ENCODE measurements at places on chromosomes 4 and X. TPM values are rescaled to one million over a fixed set of nuclear protein-coding genes. Genes with fewer than 3 reads are reported as not detected.

Gene LEF1
- 20.7 TPM for total RNA-seq

Gene GPR50
- not detected for total RNA-seq

Gene NOX1
- total RNA-seq, result 0.78 TPM

Gene GABRE
- 97.8 TPM for total RNA-seq

Gene MID1
- total RNA-seq, result 31.8 TPM

Gene RHOH
- total RNA-seq, result 7.7 TPM

Gene RAB39B
- 0.86 TPM for total RNA-seq

Gene DCAF8L2
- total RNA-seq, result not detected

Gene GPAT3
- 3.3 TPM for total RNA-seq

Gene UGT2B15
- 0.47 TPM for total RNA-seq

DNA sequence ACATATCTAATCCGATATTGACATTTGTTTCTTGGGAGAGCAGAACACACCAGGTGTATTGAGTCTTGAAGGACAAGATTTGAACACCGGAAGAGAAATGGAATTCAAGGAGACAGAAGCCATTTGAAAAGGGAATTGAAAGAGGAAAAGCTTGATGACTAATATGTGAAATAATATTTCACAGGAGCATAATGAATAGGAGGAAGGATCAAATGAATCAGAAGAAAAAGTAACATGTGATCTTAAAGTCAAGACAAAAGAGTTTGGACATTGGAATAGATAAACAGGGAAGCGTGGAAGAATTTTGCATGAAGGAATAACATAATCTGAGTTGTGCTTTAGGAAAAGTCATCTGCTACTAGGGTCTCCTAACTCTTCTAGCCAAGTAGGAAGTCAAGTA, 145.5 kb upstream of the PDHA2 start:
- DNase-seq, result no peak

GRCh38 chrX:110287605-110288004, 30.3 kb downstream of the AMMECR1 start:
- DNase-seq, result no peak

- no peak for DNase-seq
Measured at GRCh38 chrX:43064096-43064495, 286.1 kb upstream of the PPP1R2C start.

DNA sequence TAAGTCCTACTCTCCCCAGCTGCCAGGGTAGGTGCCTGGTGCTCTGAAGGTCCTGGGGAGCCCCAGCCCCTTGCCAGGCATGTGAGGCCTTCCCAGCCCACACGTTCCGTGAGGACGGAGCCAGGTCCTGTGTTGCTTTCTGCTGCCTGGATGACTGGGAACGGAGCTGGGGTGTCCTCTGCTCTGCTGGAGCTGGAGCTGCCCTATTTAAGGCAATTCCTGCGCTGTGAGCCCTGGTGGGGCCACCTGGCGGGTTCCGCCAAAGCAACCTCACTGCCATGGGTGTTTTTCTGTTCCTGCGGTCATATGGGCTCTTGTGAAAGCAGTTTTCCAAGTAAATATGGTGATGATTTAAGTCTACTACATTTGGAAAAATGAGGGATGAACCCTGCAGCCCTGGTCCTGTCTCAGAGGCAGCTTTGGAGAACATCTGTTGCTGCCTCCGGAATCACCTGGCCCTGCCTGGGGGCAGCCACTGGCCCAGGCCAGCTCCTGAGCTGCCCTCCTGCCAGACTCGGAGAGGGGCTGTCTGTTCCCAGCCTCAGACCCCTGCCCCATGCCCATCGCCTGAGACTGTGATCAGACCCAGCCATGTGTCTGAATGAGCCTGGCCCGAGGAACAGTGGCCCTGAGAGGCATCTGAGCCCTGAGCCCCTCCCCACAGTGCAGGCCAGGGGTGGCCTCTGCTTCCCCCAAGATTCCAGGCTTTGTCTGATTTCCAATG, 33.2 kb downstream of the FGFRL1 start:
- no peak for DNase-seq

- no peak for DNase-seq
Measured at GRCh38 chr4:40190019-40190418, 6.8 kb upstream of the RHOH start.

GRCh38 chr4:1676605-1677525, 7.2 kb downstream of the FAM53A start:
- DNase-seq, result no peak

DNA sequence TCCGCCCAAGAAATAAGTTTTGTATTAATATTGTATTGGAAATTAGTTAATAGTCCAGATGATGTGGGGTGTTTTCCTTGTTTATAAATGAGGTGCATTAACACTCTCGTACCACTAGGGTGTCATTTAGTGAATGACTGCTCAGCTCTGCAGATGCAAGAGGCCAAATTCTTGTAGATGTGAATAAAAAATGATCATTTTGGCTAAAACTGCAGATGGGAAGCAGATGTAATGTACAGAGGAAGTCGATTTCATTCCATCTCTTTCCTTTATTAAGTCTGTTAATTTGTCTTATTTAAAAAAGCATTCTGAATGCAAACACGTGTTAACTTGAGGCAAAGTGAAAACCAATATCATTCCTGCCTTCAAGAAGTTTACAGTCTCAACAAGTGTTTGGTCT, 108.1 kb downstream of the DHX15 start:
- DNase-seq, result no peak

- no peak for DNase-seq
Measured at GRCh38 chr4:37243051-37243450, 1.5 kb upstream of the NWD2 start.

GRCh38 chr4:102758241-102759160, 2.3 kb downstream of the MANBA start:
- DNase-seq, result no peak

DNA sequence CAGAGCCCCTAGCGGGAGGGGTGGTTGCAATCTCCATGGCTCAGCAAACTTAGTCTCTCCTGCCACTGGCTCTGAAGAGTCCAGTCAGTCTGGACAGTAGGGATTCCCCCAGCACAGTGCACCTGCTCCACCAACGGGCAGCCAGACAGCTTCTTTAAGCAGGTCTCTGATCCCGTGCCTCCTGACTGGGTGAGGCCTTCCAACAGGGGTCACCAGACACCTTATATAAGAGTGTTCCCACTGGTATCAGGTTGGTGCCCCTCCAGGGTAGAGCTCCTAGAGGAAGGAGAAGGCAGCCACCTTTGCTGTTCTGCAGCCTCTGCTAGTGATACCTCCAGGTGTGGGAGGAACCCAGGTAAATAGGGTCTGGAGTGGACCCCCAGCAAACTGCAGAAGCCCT, 1393.4 kb downstream of the STIM2 start:
- no peak for DNase-seq

GRCh38 chr4:163590103-163590502, 95.6 kb downstream of the TMA16 start:
- no peak for DNase-seq

DNA sequence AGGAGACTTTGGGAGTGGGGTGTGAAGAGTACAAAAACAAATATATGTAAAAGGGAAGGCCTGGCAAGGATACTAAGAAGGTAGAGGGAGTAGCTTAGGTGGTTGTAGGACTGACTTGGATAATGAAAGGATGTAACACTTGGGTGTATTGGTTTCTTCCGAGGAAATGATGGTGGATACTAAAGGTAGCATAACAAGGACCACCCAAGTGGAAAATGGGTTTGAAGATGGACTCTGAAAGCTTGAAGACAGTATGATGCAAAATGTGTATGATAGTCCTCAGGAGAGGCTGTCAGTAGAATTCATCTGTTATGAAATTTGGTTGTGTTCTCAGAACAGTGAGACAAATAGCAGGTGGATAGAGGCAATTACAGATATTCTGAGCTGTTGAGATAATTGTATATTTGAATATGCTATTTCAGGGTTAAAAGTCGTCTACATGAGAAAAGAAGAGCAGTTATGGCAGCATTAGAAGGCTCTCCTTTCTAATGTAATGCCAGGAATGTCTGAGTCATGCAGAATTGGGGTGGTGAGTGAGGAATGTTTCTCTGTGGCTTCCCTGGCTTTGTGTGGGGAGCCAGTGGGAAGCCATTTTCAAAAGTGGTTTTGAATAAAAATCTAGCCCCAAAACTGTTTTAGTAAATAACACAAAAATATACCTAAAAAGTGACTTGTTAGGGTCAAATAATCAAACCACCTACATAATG, 75.6 kb downstream of the FHIP1A start:
- DNase-seq, result no peak

DNA sequence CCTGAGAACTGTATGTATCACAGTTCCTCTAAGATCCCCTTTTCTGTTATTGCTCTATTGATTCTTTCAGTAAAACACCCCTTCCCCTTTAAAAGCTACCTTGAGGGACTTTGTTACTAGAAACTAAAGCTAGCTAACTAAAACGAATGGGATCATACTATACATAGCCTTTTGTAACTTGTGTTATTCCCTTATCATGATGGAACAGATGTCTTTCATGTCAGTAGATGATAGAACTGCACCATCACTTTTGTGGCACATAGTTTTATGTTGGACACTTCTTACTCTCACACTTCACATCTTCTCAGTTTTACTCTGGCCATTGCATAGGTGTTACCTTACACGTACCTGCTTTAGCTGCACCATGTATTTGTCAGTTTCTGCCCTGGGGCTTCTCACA, 46.6 kb upstream of the PGRMC2 start:
- DNase-seq, result no peak

GRCh38 chrX:114962209-114962608, 55.2 kb downstream of the IL13RA2 start:
- DNase-seq, result no peak

DNA sequence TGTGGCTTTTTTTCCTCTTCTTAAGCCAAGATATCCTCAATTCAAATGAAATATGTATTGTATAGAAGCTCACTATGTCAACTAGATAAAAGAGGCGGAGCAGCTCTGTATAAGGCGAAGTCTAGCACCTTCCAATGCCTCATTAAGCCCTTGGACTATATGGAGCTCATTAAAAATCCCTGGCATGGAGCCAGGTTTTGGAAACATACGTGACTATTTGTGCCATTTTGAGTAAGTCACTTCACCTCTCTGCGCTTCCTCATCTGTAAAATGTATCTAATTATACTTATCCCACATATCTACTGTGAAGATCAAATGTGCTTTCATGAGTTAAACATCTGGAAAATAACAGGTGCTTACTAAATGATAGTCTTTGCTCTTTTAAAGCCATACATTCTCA, 57.2 kb downstream of the YIPF6 start:
- DNase-seq, result no peak

- no peak for DNase-seq
Measured at GRCh38 chr4:67762086-67762485, 7.9 kb upstream of the GNRHR start.

DNA sequence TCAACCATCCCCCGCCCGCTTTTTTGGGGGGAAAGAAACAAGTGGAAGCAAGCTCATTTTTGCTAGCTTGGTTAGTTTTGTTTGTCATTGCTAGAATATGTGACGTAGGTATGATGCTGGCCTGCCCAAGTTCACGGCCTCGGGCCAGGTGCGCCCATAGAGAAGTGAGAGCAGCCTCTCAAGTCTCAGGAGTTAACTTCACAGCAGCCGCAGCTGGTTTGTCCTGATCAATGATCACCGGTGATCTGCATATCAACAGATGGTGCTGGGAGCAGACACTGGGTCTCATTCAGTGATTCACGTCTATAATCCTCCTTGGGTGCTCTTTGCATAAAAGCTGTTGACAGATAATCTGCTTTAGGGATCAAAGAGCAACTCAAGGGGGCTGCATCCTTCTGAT, 50.1 kb downstream of the ENPP6 start:
- DNase-seq, result no peak

DNA sequence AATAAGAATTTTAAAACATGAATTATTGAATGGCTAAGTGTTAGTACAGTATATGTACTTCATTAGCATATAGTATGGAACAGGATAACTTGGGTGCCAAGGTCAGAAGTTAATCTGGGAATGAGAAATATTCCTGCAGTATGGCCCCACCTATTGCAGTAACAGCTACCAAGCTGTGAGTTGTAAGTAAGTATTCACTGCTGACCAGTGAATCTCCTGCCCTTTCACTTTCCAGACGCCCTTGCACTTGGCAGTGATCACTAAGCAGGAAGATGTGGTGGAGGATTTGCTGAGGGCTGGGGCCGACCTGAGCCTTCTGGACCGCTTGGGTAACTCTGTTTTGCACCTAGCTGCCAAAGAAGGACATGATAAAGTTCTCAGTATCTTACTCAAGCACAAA, 105.1 kb downstream of the NFKB1 start:
- DNase-seq, result no peak

GRCh38 chrX:19034025-19034424, 50.1 kb upstream of the PHKA2 start:
- DNase-seq, result no peak

DNA sequence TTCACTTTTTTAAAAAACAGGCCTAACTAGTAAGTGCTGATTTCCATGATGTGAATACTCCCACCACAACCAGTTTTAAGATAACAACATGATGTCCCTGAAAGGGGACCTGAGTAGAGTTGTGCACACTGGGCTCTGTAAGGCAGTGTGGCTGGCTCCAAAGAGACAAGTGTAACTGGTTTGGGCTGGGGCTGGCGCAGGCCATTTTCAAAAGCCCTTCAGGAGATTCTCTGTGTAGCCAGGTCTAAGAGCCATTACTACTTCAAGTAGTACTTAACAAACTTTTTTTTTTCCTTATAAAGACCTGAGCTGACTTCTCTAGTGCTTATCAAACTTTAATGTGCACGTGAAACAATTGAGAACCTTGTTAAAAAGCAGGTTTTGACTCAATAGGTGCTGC, 4.3 kb downstream of the QRFPR start:
- no peak for DNase-seq

- no peak for DNase-seq
Measured at GRCh38 chr4:174860588-174860987, 31.5 kb upstream of the GLRA3 start.

- no peak for DNase-seq
Measured at GRCh38 chr4:139450586-139450985, 3.3 kb upstream of the RAB33B start.

- no peak for DNase-seq
Measured at GRCh38 chrX:108412783-108413182, 25.4 kb downstream of the COL4A6 start.

DNA sequence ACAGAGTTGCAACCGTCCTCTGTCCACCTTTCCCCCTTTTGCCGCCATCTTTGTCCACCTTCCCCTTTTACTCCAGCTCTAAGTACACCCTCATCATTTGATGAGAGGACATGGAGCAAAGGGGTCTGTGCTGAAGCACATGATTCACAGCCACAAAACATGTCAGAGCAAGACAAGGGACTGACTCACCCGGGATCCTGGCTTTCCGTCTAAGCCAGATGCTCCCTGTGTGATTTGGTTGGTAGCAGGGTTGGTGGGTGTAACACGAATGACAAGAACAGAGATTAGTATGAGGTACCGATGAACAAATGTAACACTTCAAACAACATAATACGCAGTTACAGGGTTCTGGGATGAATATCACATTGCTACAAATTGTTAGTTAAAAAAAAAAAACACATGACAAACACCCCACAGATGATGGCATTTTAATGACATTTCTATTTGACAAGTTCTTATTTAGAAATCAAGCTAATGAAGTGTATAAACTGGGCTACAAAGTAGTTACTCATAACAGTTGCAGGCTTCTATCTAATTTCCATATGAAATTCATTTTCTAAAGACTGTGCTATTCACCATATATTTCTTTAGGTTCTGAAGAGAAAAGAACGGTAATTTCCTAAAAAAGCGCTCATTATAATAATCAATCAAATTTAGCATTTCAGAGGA, 71.4 kb upstream of the ETNPPL start:
- no peak for DNase-seq

GRCh38 chrX:115535421-115535820, 25.6 kb upstream of the PLS3 start:
- DNase-seq, result no peak

Measured in ureter (tissue), 1 donor.